Fibroblast of skin of right biceps (primary cell): ENCODE measurements at places on chromosomes 1 and 21.

DNA sequence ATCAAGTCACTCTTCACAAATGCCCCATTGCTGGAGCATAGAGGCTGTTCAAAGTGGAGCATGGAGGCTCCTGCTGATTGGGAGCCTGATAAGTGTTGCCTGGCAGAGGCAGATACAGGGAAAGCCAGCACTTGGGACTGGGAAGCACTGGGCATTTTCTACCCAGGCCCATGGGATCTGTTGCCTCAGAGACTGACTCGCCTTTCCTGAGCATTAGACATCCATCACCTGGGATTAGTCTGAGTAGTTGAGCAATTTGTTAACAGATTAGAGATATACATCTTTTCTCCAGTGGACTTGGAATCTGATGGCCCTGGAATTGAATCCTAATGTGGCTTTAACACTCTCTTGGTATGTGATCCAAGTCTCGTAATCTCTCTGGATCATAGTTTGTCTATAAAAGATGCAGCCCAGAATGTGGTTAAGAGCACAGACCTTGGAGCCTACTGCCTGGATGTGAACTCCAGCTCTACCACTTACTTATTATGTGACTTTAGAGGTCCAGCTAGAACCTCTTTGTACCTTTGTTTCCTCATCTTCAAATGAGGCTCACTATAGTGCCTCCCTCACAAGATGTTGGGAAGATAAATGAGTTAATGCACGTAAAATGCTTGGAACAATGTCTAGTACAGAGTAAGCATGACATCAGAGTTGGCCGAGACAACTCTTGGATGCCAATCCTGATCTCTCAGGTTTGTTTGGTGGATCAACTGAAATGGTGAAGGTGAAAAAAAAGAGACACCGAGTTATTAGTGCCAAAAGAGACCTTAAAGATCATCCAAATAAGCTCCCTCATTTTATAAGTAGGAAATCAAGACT is 38.3 kb upstream of the NRDC start:
- DNase-seq = peak; percentile 84

GRCh38 chr1:10537082-10537766 is 62.5 kb downstream of the PEX14 start:
- DNase-seq = no peak

DNA sequence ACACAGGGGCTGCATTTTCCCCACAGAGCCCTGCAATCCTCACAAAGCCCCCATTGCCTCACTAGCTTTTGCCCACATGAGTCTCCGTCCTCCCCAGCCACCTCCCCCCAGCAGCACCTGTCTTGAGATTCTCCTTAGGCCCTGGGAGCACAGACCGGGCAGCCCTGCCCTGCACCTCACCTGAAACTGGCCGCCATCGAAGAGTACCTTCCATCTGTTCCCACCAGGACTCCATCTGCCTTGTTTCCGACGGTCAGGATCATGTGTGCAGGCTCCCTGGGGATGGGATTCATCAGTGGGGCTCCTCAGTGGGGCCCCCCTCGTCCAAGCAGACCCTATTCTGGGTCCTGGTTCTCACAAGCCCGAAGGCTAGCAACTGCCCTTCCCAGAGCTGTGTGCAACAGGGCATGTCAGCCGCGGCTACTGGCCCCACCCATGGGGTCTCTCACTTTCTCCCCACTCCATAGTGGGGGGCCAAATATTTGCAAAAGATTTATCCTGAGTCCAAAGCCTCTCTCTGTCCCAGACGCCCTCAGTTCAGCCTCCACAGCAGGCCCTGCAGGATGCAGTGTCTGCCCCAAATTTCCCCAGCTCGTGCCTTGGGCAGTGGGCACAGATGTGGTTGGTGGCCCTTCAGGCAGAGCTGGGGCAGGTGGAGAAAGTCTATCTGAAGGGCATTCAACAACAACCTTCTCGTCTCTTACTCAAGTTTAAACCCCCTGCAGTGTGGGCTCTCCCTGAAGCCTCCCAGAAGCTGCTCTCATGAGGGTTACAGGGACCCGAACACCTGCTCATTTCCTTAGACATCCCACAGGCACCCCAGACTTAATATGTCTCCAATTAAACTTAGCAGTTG is 4.8 kb downstream of the PDZK1IP1 start:
- DNase-seq = no peak

GRCh38 chr1:39540504-39541031 is 36.0 kb downstream of the PABPC4 start:
- DNase-seq = no peak

- DNase-seq = no peak
Measured at GRCh38 chr1:36151134-36151844, 2.0 kb upstream of the TRAPPC3 start.

GRCh38 chr1:66527686-66528085 is 6.3 kb upstream of the SGIP1 start:
- DNase-seq = peak; percentile 76

DNA sequence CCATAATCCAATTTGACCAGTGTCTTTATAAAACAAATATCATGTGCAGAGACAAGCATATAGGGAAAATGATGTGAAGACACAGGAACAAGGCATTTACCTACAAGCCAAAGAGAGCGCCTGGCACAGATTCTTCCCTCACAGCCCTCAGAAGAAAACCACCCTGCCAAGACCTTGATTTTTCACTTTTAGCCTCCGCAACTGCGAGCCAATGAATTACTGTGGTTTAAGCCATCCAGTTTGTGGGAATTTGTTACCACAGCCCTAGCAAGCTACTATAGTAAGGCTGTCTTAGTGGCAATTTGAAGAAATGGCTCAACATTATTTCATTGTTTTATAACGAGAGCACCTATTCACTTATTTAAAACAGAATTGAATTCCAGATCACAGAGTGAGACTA is 85.7 kb upstream of the CCDC190 start:
- DNase-seq = no peak

DNA sequence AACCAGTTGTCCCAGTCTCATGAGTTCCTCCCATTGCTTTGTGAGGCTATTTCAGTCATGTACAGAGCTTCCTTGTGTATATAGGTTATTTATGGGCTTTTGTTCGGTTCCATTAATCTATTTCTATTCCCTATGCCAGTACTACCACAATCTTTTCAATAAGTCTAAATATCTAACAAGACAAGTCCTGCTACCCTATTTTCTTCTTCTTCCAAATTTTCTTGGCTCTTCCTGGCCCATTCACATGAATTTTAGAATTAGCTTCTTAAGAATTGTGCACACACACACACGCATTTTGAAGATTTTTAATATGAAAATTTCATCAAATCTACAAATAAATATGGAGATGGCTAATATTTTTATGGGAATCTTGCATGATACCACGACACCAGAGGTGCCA is 33.8 kb upstream of the ATF3 start:
- no peak for DNase-seq

GRCh38 chr1:46364612-46365011 is 24.0 kb downstream of the NSUN4 start:
- peak; percentile 26 for DNase-seq

- DNase-seq = no peak
Measured at GRCh38 chr1:93756657-93757056, 75.0 kb upstream of the BCAR3 start.

- no peak for DNase-seq
Measured at GRCh38 chr1:160074865-160075264, 4.9 kb upstream of the KCNJ10 start.

- no peak for DNase-seq
Measured at GRCh38 chr1:83746234-83746633, 252.7 kb downstream of the TTLL7 start.

- DNase-seq = no peak
Measured at GRCh38 chr1:157008502-157008901, 37.0 kb downstream of the ARHGEF11 start.

DNA sequence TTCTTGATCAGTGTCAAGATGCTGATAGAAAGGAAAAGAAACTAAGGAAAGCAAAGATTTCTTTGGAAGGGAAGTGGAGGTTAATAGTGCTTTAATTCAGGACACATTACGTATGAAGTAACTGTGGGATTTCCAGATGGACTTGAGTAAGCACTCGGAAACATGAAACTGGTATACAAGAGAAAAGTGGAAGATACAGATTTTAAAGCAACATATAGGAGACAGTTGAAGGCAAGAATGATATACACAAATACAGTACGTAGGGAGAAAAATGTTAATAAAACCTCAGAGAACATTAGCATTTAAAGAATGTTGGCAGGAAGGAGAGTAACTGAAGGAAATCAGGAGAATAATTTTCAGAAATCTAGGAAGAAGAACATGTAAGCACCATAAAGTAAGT is 730.9 kb upstream of the ADGRL2 start:
- DNase-seq = peak; percentile 30

DNA sequence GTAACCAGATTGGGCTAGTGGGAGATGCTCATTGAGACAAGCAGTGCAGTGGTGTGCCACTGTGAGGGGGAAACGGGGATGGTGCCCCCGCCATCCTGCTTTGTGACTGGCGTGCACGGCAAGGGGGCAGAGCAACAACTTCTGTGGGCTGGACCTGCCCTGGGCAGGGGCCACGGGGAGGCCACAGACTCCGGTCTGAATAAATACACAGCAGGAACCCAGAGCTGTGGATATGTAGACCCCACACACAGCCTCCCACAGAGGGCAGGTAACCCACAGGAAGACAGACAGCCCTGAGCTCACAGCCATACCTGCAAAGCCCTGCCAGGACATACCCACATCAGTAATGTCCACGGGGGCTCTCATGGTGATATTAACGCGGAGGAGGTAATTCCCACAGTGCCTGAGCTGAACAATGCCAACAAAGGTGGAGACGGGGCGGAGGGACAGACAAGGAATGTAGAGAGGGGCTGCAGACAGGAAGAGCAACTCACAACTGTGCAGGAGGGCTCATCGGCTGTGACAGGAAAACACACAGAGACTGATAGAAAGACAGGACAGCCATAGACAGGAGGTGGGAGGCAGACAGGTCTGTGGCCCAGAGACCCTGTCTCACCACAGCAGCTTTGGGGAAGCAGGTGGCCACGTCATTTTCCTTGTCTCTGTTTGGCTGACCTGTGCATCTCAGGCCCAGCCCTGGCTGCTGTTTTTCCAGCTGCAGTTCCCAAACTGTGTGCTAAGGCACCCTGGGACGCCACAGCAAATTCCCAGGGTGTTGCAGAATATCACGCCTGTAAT is 4.9 kb upstream of the WNT3A start:
- DNase-seq = no peak

DNA sequence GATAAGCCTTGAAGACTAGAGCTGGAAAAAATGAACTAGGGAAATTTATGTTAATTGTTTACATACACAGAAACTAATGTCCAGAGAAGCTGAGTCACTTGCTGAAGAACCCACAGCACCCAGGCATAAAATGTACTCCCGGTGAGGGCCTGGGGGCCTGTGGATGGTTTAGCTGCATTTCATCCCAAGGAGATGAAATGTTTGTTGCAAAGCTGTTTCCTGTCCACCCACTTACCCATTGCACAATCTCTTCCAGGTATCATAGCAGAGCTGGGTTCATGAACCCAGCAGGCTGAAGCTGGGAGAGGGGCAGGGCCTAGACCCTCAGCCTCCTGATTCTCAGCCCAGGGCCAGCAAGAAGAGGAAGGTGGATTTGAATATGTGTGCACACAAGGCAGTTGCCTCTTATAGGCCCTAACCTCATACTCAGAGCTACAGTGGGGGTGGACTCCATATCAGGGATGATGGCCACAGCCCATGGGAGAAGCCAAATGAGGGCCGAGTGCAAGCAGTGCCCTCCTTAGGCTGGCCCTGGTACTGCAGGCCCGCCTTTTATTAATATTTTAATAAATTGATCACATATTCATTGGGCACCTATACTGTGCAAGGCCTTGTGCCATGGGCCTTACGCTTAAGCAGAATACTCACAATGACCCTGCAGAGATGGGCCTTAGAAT is 110.8 kb downstream of the LACTBL1 start:
- DNase-seq = peak; percentile 72

DNA sequence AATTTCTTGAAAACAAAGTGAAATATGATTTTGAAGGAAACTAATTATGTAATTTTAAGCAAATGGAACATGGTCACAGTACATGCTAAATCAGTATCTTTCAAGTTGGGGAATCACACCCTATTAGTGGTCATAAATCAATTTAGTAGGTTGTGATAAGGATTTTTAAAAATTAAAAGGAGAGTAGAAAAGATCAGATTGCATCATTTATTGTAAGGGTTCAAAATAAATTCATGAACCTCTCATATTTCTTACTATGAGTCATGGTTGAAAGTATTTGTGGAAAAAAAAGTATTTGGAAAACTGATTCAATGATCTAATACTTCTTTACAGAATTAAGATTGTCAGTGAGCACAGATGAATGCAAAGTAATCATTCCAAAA is 14.6 kb downstream of the ADSS2 start:
- DNase-seq = peak; percentile 61

DNA sequence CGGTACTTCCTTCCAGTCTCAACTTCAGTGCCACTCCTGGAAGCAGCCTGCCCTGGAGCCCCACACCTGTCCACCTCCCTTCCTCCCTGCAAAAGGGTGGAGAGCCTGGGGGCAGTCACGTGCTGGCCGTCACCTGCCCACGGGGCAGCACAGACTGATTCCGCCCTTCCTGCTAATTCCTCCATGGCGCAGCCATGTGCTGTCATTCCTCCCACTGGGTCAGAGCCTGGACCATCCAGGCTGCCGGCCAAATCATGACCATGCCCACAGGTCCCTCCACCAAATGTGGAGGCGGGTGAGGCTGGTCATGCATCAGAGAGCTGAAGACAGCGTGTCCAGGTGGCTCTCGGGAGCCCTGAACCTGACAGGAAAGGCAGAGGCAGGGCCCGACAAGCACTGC is 24.4 kb upstream of the GPR153 start:
- DNase-seq = no peak

GRCh38 chr1:48018799-48019198 is 21.6 kb upstream of the TRABD2B start:
- no peak for DNase-seq

GRCh38 chr21:42836767-42837301 is 42.5 kb downstream of the WDR4 start:
- DNase-seq = no peak

GRCh38 chr1:20380616-20381035 is 90.0 kb downstream of the VWA5B1 start:
- peak; percentile 96 for DNase-seq

DNA sequence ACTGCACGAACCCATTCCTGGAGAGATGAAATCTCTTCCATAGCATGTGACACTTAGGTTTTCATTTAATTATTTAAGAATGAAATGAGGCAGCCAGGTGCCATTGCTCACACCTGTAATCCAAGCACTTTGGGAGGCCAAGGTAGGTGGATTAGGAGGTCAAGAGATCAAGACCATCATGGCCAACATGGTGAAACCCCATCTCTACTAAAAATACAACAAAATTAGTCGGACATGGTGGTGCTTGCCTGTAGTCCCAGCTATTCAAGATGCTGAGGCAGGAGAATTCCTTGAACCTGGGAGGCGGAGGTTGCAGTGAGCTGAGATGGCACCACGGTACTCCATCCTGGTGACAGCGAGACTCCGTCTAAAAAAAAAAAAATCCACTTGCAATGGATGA is 17.8 kb downstream of the L1TD1 start:
- DNase-seq = no peak

DNA sequence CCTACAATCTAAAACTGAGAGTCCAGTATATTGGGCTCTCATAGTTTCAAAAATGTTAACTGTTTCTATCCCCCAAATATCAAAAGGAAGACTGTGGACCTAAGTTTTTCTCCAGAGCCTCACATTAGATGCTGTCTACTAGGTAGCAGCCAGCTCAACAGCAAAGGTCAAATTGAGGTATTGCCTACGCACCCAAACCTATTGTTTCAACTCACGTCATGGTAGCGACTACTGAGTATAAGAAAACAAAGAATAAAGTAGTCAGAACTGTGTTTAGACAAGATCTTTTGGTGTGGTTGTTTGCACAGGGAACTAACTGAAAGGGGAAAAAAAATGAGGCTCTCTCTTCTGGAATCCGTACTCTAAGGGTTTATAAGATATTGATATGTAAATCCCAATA is 173.2 kb downstream of the LBR start:
- DNase-seq = no peak
